OCI-M1 (cell line): ENCODE measurements at places on chromosomes 5 and 9.

- DNase-seq: no peak
These were observed 66.9 kb downstream of the SEMA4D start for GRCh38 chr9:89430995-89431394.

GRCh38 chr9:95626885-95627558, 110.3 kb upstream of the PTCH1 start:
- no peak for DNase-seq

DNA sequence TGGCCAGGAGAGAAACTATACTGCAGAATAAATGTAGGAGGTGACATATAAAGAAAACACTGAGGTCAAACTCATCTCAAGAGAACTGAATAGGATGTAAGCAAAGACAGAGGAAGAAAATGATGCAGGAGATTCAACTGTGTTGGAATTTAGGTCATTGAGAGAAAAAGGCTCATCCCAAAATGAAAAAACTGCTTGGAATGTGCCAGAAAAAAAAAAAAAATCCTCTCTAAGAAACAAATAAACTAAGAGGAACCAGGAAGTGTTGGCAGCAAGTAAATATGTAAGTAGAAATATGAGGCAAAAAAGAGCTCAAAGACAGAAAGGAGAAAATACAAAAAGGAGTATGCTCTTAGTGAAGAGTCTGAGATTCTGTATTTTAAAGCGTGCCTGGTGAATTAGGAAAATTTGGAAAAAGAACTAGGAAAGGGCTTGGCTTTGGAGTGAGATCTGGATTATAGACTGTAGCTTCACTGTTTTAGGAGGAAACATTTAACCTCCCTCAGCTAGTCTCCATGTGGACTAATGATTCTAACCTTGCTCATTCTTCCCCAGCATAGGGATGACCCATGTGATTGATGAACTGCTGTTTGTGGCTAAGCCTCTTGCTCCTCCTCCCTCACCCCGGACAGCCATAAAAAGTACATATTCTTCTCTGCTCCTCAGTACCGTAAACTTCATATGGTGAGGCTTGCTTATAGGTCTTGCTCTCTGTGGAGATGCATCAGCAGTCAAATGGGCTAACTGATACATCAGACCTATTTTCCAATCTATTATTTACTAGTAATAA, 185.6 kb upstream of the POU5F2 start:
- no peak for DNase-seq

GRCh38 chr5:113024076-113024697, 47.6 kb downstream of the DCP2 start:
- DNase-seq: no peak

DNA sequence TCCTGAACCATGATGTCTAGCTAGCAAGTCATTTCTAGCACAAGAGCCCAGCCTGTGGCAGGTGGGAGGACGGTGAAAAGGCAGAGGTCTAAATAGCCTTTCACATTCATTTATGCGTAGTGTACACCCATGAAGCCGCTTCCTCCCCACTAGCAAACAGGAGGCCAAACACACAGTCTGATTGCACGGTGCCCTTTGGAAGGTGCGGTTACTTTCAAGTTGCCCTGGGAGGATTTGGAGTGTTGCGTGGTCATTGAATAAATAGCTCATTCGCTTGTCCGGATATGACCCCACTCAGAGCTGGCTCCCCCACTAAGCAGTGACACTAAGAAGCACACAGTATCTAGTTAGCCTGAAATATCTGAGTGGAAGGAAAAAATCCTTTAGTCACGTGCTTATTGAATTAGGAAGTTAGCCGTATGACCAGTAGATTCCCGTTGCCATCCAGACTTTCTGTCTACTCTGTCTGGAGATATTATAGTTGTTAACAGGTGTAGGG, 664 bp upstream of the ARSB start:
- peak; percentile 78 for DNase-seq

DNA sequence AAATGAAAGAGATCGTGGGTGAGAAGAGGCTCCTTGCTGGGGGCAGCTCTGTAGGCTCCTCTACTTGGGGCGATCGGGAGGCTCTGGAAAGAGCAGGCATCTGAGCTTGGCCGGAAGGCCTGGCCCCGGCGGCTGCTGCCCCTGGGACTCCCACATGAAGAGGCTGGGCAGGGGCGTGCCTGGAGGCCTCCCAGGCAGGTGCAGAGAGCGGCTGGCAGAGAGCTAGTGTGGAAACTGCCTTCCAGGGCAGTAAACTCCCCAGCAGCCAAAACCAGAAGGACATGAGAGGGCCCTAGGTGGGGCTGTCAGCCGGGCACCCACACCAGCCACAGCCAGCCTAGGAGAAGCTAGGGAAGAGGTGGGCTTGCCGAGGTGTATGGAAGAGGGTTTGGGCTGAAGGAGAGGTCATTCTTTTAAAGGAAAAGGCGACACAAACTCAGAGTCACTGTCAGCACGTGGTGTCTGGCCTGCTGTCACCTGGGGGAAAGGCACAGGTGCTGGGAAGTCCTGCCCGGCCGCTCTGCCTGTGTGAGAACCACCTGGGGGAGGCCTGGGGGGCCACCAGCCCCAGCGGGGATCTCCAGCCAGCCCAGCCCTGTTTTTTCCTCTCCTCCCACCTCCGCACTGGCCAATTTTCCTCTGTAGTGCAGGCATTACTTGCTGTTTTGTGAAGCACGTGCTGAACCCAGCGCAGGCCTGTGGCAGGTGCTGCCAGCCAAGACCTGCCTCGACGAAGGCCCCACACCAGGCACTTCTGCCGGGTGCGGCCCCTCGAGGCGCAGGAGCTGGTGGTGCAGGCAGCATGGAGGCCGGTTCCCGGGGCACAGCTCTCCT, 44.8 kb upstream of the EGFL7 start:
- no peak for DNase-seq

DNA sequence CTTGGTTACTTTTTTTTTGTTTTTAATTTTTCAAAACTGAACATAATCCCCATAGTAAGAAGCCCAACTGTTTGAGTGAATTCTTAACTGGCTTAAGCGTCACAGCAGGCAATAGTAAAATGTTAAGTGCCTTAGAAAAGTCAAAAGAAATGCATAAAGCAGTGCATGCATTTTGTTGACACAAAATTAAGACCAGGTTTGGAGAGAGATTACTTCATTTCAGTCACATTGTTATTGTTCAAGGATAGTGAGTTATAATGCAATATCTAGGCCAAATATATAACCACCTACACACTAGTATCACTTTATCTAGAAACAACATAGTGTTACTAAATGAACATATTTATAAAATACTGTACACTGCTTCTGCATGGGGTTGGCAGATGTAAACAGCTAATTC, 116.9 kb upstream of the KLF9 start:
- DNase-seq: no peak

- no peak for DNase-seq
These were observed 24.6 kb upstream of the JADE2 start for GRCh38 chr5:134500699-134501430.

- no peak for DNase-seq
These were observed 62.2 kb downstream of the WNK2 start for GRCh38 chr9:93246111-93246510.

DNA sequence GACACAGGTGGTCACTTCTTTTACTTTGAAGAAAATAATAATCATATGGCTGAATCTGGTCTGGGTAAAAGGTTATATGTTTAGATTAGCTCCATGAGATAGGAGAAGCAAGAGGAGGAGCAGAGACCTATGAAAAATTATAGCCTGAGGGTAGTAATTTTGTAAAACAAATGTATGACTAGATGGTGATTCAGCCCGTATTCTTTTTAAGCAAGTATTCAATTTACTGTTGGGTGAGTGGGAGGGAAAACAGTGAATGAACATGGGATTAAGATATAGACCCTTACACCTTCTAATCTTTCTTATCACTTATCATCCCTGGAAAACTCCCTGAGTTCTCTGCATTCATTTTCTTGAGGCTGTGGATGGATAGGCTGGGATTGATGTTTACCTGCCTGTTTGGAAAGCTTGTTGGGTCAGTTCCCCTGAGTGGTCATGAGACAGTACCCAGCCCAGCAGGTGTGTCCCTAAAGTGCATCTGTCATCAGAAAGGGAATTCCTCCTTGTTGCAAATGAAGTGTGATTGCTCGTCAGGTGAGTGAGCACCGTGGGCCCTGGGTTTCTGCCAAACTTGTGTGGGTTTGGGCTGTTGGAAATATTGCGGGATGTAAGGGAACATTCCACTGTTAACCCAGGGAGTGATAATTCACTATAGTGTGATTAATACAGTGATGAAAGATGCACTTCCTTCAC, 101.2 kb upstream of the GDNF start:
- DNase-seq: no peak

DNA sequence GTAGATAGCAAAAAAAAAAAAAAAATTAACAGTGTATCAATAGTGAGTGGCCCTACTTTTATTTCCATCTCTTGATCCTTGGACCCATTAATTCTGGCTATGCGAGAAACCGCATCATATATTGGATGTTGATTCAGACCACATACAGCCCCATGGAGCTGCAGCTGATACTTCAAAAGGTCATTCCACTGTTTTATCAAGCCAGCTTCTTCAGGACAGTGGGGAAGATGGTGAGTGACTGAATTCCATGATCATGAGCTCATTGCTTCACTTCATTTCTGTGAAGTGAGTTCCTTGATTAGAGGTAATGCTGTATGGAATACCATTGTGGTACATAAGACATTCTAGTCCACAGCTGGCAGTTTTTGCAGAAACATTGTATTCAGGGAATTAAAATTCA, 222.9 kb upstream of the MEF2C start:
- no peak for DNase-seq

- no peak for DNase-seq
These were observed 371.0 kb downstream of the ICE1 start for GRCh38 chr5:5793242-5794117.

DNA sequence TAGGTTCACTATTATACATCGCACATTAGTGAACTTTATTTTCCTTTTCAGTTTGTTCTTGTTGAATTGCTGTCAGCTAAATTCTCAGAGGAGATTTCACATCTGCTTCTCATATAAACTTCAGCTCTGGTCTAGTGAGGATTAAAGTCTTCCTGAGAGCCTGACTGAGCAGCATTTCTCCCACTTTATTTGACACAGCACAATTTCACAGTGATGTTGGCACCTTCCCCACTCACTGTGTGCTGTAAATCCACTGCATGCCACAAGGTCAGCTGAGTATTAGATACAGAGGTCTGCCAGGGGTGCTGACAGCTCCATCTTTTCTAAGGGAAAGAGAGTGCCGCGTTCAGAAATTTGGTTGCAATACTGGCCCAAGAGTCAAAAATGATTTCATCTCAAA, 567.4 kb downstream of the PRR16 start:
- DNase-seq: no peak

- peak; percentile 8 for DNase-seq
These were observed 6.1 kb downstream of the CCNI2 start for GRCh38 chr5:132753135-132753987.

- no peak for DNase-seq
These were observed 12.3 kb downstream of the TRAF2 start for GRCh38 chr9:136898483-136899100.
